ENCODE measurements at places on chromosomes 13 and 19.

DNA sequence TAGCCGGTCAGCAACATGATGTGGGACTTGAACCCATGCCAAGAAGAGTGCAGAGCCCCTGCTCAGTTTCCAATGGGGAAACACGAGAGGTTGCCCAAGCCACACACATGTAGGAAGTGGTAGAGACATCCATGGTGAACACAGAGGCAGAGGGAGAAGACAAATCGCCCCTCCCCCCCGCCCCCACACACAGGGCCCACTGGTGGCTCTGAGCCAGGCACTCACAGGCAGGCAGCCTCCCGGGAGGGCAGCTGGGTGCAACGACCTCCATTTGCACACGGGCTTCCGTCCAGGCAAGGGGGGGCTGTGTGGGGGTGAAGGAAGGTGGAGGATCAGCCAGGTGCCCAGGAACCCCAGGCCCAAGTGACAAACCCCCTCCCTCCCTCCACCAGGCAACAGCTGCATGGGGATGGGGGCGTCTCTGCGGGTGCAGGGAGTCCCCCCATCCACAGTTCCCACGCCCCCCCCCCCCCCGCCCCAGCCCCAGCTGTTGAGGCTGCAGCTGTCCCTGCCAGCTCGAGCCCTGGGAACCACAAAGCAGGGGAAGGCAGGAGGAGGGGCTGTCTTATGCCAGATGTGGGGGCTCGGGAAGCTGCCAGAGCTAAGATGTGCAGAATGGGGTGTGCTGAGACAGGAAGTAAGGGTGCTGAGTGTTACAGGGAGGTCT, 3.4 kb downstream of the NOTCH3 start:
- no peak for DNase-seq

GRCh38 chr13:29359181-29359580, 236.3 kb downstream of the SLC7A1 start:
- DNase-seq, result no peak

DNA sequence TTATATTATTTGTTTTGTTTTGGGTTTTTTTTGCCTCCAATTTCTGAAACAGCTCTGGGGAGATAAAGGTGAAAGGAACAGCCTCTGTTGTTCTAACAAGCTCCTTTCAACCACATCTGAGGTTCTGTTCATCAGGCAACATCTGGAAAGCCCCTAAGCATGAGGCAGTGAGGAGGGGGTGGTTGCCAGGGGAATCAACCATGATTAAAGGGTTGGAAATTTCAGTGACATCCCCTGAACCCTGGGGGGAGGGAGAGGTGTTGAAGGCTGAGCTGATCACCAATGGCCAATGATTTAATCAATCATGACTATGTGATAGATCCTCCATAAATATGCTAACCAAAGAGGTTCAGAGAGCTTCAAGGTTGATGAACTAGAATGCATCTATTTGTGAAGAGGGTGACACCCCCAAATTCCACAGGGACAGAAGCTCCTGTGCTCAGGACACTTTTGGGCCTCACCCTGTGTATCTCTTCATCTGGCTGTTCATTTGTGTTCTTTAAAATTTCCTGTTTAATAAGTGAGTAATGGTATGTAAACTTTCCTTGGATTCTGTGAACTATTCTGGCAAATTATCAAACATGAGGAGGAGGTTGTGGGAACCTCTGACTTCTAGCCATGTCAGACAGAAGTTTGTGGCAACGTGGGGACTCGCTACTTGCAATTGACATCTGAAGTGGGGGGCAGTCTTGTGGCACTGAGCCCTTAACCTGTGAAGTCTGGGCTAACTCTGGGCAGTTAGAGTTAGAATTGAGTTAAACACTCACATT, 221.3 kb downstream of the NHLRC3 start:
- DNase-seq, result no peak

- no peak for DNase-seq
These were observed 29.4 kb downstream of the ZNRF4 start for GRCh38 chr19:5484398-5485285.

DNA sequence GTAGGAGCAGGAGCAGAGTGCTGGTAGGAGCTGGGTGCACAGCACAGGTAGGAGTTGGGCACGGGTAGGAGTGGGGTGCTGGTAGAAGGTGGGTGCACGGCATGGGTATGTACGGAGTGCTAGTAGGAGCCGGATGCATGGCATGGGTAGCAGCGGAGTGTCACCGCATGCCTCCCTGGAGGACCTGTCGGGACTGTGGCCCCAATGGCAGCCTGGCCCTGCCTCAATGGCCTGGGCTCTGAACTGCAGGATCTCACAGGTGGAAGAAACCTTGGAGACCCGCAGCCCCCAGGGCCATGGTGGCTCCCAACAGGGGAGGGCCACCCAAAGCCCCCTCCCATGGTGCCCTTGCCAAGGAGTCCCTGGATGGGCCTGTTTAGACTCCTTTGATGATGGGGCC, 1146.0 kb downstream of the UQCRFS1 start:
- no peak for DNase-seq

DNA sequence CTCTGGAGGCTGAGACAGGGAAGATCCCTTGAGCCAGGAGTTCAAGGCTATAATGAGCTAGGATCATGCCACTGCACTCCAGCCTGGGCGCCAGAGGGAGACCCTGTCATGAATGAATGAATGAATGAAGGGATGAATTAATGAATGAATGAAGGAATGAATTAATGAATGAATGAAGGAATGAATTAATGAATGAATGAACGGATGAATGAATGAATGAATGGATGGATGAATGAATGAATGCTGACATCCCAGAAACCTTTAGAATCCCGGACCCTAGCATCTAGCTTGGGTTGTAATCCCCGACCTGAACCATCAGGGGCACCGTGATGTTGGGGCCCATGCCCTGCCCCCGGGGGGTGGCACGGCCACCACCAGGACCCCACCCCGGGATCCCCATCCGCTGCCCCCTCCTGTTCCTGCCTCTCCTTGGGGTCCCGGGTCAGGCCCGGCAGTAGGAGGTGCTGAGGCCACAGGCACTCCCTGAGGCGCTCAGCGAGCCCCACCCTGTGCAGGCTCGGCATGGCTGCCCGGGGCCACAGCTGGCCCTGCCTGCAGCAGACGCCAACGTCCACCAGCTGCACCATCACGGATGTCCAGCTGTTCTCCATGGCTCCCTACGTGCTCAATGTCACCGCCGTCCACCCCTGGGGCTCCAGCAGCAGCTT, 3.4 kb downstream of the EBI3 start:
- DNase-seq, result no peak

DNA sequence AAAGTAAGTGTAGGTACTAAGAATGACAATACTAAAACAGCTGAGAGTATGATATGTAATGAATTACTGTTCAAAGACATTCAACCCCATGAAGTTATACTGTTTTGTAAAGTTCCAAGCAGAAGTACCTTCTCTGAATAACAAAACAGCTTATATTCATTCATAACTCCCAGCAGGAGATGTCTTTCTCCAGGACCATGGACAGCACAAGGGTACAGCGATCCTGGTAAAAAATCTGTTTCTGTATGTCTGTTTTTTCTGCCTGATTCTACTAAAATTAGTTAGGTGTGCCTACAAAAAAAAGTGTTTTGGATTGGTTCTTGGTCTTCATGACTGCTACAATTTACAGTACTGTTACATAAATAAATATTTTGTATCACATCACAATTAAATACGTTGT, 172.5 kb upstream of the SLITRK5 start:
- DNase-seq, result no peak

GRCh38 chr19:44590245-44591059, 22.9 kb upstream of the IGSF23 start:
- no peak for DNase-seq

DNA sequence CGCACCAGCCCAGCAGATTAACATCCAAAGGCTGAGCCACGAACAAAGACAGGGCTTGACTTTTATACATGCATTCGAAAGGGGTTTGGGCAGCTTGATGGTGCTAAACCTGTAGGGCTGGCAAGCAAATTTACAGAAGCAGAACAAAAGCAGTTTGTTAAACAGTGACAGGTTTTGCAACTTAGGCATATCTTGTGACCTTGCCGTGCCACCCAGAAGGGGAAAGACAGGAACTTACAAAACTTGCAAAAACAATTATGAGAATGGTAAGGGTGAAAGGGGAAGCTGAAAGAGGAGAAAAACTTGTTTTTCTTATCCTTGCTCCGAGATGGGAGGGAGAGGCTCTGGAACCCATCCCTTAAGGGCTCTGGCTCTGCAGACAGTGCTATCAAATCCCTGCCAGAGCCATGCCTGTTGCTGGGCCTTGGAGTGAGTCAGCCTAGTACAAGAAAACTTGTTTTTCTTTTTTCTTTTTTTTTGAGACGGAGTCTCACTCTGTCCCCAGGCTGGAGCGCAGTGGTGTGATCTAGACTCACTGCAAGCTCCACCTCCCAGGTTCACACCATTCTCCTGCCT, 1325.2 kb upstream of the PRR20A start:
- DNase-seq, result no peak

DNA sequence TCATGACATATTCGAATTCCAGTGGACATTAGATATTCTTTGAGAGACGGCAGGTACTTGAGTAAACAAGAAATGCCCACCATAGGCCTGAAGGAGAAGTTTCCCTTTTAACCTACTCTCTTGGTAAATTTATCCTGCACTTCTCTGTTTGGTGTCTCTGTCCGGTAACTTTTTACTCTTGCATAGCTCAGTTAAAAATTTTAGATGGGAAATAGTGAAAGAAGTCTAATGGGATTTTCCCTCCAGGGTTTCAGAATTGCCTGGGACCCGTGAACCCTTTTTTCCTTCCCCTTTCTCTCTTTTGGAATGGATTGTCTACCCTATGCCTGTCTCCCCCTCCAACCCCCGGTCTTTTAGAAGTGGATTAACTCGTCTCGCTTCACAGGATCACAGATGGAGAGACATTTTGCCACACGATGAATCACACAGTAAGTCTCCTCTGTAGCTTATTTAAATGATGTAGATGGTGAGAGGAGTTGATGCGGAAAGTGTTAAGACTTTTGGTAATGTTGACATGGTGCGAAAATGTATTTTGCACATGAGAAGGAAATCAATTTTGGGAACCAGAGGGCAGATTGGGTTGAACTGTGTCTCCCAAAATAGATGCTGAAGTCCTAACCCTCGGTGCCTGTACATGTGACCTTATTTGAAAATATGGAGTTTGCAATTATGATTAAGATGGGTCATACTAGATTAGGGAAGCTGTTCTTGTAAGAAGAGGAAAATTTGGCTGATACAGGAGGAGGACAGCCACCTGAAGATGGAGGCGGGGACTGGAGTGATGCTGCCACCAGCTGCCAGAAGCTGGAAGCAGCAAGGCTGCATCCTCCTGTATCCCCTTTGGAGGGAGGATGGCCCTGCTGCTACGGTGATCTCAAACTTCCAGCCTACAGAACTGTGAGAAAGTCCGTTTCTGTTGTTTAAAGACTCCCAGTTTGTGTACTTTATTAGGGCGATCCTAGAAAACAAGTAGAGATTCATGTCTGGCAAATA, 711 bp upstream of the MIPEP start:
- no peak for DNase-seq

GRCh38 chr19:55165952-55166529, 372 bp downstream of the DNAAF3 start:
- peak; percentile 27 for DNase-seq

- DNase-seq, result peak; percentile 78
These were observed 7.4 kb downstream of the ETHE1 start for GRCh38 chr19:43519436-43520088.

DNA sequence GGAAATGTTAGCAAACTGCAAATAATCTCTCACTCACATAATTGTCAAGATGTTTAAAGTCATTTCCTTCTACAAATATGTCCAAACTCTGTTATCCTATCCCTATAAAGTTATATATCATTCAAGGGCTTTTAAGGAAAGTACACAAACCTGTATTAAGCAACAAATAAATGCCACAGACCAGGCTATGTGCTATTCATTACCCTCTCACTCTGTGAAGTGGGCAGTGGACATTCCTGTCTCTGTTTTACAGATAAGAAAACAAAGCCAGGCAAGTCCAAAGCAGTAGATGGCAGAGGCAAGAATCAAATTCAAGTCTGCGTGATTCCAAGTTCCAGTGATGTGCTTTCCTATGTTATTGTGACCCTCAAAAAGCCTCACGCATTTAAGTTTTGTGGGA, 140.6 kb downstream of the LHFPL6 start:
- no peak for DNase-seq

GRCh38 chr19:55369653-55370304, 484 bp downstream of the IL11 start:
- DNase-seq, result no peak

DNA sequence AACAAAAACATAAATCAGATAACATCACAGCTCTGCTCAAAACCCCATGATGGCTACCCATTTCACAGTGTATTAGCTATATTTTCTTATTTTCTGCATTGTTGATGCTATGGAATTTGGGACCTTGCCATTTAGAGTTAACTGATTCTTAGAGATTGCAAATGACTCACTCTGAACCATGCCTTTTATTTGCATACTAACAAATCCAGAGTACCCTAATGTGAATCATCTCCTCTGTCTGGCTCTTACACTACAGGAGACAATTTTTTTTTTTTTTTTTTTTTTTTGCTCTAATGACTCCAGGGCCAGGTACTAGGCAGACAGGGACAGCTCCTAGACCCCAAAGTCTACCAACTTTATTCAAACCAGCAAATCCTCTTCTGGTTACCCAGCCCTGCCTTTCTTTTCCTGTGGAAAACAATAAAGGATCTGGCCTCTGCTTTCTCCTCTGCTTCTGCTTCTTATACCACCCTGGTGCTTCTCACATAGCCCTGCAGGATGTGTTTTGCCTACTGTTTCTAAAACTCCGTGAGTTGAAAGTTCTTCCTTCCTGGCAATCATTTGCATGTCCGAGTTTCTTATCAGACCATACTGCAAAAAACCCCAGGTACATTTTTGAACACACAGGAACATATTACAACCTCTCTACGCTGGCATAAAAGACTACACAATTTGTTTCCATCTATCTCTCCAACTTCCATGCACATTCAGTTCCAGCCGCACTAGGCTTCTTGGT, 10.6 kb upstream of the ZNF460 start:
- DNase-seq, result no peak

GRCh38 chr13:82634946-82635345, 1247.3 kb downstream of the SLITRK1 start:
- no peak for DNase-seq

DNA sequence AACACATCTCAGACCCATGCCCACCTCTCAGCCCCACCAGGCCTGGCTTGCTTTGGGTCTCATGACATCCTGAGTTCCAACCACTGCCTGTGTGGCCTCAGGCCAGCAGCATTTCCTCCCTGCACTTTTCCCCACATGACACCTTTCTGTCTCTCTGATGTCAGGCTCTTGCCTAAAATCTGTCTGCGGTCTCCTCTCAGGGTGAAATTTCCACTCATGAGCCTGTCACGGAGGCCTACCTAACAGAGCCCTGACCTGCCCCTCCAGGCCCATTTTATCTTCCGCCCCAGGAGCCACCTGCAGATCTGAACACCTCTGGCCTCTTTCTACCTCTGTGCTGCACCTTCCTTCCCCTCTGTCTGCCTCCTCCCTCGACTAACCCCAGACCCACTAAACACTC, 93.5 kb downstream of the ZDHHC20 start:
- no peak for DNase-seq

- no peak for DNase-seq
These were observed 99.2 kb downstream of the ANKRD10 start for GRCh38 chr13:110815471-110816204.

GRCh38 chr19:51602189-51602854, 27.9 kb downstream of the SIGLEC5 start:
- DNase-seq, result no peak

Measured in activated T-cell treated with anti-CD3 and anti-CD28 coated beads for 4 hours (primary cell).